Activated CD8-positive, alpha-beta memory T cell treated with anti-CD3 and anti-CD28 coated beads for 4 hours (primary cell): ENCODE measurements at places on chromosomes 7 and 10.

- DNase-seq = no peak
Measured at GRCh38 chr10:60162631-60163030, 227.0 kb downstream of the ANK3 start.

DNA sequence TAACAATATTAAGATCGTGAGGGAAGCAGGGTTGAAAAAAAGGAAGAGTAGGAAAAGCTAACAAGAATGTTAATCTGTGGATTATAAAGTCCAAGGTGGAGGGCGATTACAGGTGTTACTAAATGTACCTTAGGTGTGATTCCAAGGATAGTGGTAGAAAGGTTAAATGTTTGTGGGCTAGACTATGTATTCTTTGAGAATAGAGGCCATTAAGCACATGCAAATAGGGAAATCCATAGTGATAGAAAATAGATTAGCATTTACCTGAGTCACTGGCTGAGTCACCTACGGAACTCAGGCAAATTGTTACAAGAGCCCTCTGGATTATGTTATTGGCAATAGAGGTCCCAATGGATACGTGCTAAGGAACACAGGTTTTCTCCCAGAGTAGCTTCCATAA, 9.0 kb downstream of the MGAM2 start:
- no peak for DNase-seq

- no peak for DNase-seq
Measured at GRCh38 chr7:138477581-138477980, 17.5 kb downstream of the TRIM24 start.

- DNase-seq = no peak
Measured at GRCh38 chr10:28445516-28445915, 87.4 kb upstream of the WAC start.

DNA sequence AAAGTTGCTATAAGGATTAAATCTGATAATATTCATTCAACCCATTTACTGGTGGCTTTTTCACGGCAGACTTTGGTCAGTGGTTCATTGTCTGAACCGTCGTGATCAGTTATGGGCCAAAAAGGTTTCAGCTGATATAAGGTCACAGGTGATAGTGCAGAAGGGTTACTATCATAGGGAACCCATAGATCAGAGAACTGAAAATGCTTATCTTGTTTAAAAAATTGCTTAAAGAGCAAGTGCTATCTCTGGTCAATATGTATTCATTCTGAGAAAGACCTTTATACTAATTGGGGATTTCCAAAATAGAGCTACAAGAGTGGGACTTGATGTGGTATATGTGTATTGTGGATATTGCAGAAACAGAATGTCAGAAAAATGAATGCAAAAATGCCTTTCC, 147.8 kb upstream of the SEMA3E start:
- no peak for DNase-seq

DNA sequence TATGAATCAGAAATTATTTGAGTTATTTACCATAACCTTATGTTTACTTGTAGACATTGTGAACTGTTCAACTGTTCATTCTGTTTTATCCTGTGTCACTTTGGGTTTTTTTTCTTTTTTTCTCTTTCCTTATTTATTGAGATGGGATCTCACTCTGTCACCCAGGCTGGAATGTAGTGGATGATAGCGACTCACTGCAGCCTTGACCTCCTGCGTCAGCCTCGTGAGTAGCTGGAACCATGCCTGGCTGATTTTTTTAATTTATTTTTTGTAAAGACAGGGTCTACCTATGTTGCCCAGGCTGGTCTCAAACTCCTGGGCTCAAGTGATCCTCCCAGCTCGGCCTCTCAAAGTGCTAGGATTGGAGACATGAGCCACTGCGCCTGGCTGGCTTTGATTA, 97.1 kb downstream of the CSTF2T start:
- no peak for DNase-seq
